ENCODE measurements at places on chromosomes 12 and 14.

- DNase-seq: no peak
Observed at GRCh38 chr12:88235183-88235833, 93.2 kb downstream of the TMTC3 start.

- DNase-seq: no peak
Observed at GRCh38 chr14:60651796-60652673, 2.8 kb upstream of the SIX1 start.

DNA sequence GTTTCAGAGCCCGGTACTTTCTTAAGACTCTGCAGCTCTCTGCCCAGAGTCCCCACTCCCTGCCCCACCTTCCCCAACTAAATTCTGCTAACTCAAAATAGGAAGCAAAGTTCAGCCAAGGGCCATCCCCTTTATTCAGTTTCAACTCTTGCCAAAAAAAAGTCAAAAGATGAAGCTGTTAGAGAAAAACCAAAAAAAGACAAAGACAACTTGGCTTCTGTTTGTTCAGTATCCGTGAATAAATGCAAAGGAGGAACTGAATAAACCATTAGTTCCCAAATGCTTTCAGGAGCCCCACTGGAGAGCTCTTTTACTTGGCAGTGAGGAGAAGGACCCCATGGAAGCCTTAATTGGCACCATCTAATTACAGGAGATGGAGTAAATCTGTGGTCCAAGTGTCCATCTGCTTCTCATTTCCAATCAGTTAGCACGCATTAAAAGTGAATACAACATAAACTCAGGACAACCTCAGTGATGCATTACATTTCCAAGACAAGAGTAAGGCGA lies 155.4 kb upstream of the GZMB start:
- DNase-seq: no peak

GRCh38 chr14:93970965-93971634 lies 5.3 kb downstream of the ASB2 start:
- DNase-seq: no peak

- no peak for DNase-seq
Observed at GRCh38 chr14:54713379-54713778, 146.5 kb downstream of the SAMD4A start.

DNA sequence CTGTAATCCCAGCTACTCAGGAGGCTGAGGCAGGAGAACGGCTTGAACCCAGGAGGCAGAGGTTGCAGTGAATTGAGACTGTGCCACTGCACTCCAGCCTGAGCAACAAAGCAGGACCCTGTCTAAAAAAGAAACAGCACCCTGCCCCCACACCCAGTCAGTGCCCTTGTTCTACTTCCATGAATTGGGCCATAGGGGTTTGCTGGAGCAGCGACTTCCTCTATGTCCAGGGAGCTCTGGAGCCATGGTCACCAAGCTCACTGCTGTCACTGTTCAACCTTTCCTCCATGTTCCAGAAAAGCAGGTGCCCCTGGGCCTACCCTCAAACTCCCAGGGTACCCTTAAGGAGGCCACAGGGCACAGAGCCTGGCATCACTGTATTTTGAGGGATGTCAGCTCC lies 116.8 kb downstream of the RIN3 start:
- DNase-seq: no peak

- DNase-seq: peak; percentile 26
Observed at GRCh38 chr12:72273851-72274351, 1.7 kb downstream of the TRHDE start.

- DNase-seq: no peak
Observed at GRCh38 chr12:107951024-107951423, 176.5 kb downstream of the ASCL4 start.
